GM23248 (cell line): ENCODE measurements at places on chromosomes 2 and 18. TPM values are rescaled to one million over a fixed set of nuclear protein-coding genes. Genes with fewer than 3 reads are reported as not detected.
A peak's percentile ranks its signal among the peaks of the same experiment; 100 is the strongest.

The CELF4 gene
- polyA plus RNA-seq: 0.24 TPM in 1 of 2 replicates, not detected in the other

The UGT1A10 gene
- not detected in 2 replicates for polyA plus RNA-seq

The C2orf80 gene
- polyA plus RNA-seq: not detected in 2 replicates

The PAIP2B gene
- 0.10 and 0.11 TPM in 2 replicates for polyA plus RNA-seq

The FASTKD1 gene
- 15.7 and 17.7 TPM in 2 replicates for polyA plus RNA-seq

The RFX8 gene
- 4.4 and 5.9 TPM in 2 replicates for polyA plus RNA-seq

The FN1 gene
- polyA plus RNA-seq: 19,771 and 20,647 TPM in 2 replicates

The SERPINB13 gene
- not detected in 2 replicates for polyA plus RNA-seq

The EN1 gene
- 4.1 and 5.3 TPM in 2 replicates for polyA plus RNA-seq

The C2orf78 gene
- polyA plus RNA-seq: not detected in 2 replicates

The HOXD12 gene
- 0.14 and 0.19 TPM in 2 replicates for polyA plus RNA-seq

The SIX2 gene
- polyA plus RNA-seq: 0.19 and 0.22 TPM in 2 replicates

DNA sequence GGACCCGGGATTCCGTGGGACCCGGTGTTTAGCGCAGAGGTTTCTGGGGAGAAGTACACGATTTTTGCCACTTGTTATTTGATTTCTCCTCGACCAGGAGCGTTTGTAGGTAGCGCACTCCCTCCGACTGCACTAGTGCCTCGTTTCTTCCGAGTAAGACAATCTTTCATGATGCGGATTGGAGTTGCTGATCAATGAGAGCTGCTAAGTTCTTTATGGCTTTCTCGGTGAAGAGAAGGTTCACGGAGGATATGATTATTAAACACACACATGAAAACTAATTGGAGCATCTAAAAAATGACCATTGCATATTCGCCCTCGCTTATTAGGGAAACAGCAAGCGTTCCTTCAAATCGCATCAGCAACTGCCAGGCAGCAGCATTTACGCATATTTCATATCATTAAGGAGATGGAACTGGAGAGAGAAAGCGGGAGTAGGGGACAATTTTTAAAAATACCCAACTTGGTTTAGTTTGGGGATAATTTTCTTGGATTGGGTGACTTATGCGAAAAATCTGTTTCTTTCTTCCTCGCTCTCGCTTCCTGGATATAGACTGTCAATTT, 616 bp downstream of the EML6 start:
- DNase-seq: peak; percentile 51

- no peak for DNase-seq
Measured at GRCh38 chr2:216960671-216961268, 100.9 kb upstream of the TNP1 start.

DNA sequence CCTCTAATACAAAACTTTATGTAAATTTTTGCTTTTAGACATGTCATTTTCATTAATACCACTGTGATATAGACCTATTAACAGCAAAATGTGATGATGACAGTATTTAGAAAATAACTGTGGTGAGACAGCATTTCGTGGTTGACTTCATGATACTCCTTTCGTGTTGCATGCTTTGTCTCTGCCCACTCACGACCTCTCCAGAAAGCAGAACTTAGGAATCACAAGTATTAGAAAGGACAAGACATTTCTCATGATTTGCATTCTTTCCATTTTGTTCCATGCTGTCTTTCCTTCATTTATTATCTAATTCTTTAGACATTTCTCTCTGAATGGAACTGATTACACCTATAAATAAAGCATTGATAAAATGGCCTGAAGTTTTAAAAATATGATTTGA, 85.2 kb upstream of the POU3F3 start:
- DNase-seq: peak; percentile 55

DNA sequence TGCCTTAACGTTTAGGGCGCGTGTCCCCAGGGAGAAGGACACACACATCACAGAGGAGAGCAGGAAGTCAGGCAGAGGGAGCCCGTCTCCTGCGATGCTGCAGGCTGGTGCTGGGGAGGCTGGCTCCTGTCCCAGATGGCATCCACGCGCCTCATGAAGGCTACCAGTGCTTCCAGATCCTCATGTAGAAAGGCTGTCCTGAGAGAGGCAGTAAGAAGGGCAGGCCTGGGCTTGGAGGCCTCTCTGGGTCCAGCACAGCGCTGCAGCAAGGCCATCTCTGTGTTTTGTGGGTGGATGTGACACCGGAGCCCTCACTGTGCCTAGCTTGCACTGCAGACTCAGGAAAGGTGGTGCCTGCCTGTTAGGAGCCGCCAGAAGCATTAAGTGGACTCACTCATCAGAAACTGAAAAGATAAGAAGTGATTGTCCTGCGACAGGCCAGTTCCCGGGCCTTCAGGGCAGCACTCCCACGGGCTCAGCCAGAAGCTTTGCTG, 62.7 kb downstream of the FAM168B start:
- DNase-seq: no peak

DNA sequence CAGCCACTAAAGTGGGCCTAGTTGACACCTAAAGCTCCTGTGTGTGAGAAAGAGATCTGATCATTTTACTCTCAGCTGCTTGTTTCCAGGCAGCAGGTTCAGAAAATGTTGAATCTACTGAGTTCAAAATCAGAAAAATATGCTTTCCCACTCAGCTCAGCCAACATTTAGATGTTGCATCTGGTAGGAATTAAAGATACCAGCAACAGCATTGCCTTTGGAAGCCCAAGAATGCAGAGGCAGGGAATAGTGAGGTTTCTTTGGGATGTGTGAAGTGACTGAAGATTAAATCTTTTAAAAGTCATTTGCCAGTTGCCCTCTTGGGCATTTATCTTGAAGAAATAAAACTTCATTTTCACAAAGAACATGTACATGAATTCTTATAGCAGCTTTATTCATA, 33.9 kb upstream of the DOCK10 start:
- DNase-seq: peak; percentile 73

- DNase-seq: no peak
Measured at GRCh38 chr18:58755304-58756010, 84.2 kb downstream of the MALT1 start.

- no peak for DNase-seq
Measured at GRCh38 chr2:77521931-77522470, at the start of gene LRRTM4. Gene LRRTM4, minus strand, starts transcription at chr2:77522376.

DNA sequence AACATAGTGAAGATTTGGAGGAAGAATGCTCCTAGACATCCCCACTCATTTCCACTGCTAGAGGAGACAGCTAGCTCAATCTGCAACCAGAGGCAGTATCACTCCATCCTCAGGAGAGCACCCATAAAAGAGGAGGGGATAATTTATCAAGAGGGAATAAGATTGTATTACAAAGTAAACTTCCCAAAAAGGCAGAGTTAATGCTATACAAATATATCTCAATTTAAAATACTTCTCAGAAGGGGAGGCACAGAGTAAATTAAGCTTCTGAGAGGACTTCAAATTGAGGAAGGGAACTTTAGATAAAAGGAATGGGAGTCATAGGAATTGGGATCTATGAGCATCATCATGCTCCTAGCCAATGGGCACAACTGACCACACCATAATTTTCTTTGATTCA, 29.1 kb downstream of the EXOC6B start:
- no peak for DNase-seq

GRCh38 chr18:74652392-74652988, 54.8 kb downstream of the ZNF407 start:
- peak; percentile 64 for DNase-seq

GRCh38 chr2:11103984-11104793, 51.1 kb upstream of the SLC66A3 start:
- DNase-seq: no peak

DNA sequence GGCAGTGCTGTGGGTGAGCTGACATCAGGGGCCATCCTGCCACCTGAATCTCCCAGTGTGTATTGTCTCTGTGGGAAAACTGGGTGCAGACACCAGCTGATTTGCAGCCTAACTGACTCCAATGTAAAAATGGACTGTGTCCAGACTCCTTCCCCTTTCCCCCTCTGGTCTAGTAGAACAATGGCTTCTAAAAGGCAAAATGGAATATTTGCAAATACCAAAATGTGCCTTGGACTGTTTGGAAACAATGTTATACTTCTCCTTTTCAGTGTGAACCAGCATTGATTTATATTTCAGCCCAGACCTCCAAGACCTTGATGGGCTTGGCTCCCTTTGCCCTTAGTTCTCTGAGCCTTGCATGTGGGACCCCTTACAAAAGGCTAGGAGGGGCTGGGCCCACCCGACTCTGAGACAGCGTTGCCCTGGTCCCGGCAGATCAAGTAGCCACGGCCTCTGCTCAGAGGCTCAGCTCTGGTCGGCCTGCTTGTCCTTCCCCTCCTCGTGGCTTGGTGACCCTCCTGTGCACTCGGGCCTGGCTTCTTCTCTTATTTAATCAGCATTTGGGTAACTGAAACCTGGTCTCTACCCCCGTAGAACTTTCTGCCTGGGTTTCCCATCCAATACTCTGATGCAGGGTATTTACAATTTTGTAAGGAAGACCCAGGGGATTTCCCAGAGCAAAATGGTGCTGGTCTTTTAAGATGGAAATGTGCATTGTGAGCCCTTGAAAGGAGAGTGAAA, 18.0 kb upstream of the ACKR3 start:
- no peak for DNase-seq

DNA sequence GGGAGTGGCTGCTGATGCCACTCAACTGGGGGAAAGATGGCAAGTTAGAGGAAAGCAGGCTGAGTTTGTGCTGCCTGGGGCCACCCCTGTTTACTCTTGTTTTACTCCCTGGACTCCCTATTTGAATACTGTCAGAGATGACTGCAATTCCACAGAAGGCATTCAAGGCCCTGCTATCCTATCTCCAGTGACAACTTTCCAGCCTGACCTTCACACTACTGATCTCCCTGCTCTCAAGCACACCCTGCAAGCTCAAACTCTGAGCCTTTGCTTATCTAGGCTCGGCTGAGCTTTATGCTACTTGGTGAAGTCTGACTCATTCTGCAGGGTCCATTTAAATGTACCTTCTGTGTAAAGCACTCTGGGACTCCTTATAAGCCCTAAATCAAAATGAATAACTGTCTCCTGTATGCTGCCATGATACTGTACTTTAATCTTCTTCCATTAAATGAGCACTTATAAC, 39.3 kb upstream of the DSG1 start:
- no peak for DNase-seq

- DNase-seq: no peak
Measured at GRCh38 chr2:98907385-98907784, 28.6 kb downstream of the CRACDL start.

DNA sequence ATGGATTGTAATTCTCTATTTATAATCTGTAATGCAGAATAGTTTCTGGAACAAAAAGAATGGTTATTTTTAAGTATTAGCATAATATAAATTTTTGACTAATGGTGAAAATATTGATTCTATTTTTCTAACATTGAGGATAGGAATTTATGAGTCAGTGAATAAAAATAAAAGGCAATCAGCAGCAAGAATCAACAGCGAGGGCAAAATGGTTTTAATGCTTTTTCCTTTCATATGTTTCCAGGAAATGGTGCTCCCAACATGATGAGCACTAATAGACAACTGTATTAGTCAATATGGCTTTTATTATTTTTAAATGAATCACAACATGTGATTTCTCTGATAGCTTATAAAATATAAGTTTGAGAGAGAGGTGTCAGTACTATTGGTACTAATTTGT, 90.7 kb upstream of the TFPI start:
- DNase-seq: peak; percentile 14

DNA sequence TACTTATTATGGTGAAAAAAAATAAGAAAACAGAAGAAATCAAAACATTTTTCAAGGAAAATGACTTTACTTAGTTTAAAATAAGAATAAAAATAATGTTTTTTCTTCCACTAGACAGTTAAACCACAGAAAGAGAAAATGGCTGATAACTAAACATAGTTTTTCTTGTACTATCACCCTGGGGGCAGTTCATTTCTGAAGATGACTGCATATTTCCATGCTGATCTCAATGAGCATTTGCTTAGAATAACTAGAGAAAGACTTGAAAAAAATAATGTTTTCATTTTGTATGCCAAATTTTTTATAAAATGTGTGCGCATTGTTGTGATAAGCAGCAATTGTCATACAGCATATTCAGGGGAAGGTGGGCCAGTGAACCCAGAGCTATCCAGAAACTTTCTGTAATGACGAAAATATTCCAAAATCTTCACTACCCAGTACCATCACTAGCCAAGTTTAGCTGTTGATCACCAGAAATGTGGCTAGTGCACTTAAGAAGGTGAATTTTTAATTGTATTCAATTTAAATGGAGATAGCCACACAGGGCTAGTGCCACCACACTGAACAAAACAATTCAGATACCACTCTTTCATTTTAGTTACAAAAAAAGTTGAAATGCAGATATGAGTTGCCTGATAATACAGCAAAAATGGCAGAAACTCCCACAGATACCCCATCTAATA, 513.4 kb upstream of the NETO1 start:
- peak; percentile 24 for DNase-seq

GRCh38 chr2:165582863-165583506, 113.5 kb downstream of the CSRNP3 start:
- DNase-seq: no peak

- no peak for DNase-seq
Measured at GRCh38 chr2:137764646-137765045, 199.6 kb upstream of the HNMT start.

DNA sequence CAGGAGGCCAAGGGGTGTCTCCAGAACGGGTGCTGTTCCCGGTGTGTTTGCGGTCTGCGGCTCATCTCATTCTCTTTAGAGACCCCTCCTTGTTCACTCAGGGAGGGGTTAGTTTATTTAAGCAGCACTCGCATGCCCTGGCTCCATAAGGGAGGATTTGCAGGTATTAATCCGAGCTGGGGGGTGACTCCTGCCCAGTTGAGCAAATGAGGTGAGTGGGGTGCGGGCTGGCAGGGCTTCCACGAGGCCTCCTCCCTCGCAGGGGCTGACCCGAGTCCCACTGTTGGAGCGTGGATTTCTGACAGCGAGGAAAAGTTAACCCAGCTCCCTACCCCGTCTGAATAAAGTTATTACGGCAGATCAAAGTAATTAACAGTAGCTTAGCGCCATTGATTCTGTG, 371.8 kb upstream of the SALL3 start:
- DNase-seq: no peak

GRCh38 chr2:132979339-132980093, 309.5 kb upstream of the LYPD1 start:
- no peak for DNase-seq

DNA sequence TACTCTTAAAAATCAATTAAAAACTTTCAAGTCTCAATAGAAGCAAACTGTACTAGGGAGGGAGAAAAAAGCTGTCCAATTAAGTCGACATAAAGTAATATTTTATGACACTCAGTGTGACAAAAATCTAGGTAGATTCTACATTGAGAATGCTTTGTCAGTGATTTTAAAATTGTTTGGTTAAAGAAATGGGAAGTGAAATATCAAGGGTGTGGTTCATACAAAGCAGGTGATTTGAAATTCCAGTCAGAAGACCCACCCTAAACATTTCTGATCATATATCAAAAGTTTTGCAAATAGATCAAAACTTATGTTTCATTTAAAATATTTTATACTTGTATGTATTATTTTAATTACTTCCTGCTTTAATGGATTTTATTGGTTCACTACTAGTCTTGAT, 338.9 kb upstream of the DCC start:
- DNase-seq: no peak

DNA sequence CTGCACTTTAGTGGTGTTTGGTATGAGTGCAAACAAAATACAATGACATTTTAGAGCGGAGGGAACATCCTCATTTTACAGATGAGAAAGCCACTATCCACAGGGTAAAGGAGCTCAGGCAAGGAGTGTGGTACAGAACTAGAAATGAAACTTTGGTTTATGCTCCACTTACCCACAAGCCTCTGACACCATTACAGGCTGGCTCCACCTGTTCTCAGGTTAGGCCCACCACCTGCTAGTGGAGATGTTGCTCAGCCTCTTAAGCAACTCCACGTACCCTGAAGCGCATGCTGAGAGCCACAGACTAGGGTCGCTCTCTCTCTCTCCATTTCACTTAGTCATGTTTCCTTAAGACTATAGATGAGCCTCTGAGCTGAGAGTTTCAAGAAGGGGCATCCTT, 130.0 kb downstream of the MBD2 start:
- no peak for DNase-seq
